ENCODE measurements at places on chromosomes 11 and 22.

GRCh38 chr11:28910926-28911325, 802.7 kb downstream of the METTL15 start:
- DNase-seq, result no peak

DNA sequence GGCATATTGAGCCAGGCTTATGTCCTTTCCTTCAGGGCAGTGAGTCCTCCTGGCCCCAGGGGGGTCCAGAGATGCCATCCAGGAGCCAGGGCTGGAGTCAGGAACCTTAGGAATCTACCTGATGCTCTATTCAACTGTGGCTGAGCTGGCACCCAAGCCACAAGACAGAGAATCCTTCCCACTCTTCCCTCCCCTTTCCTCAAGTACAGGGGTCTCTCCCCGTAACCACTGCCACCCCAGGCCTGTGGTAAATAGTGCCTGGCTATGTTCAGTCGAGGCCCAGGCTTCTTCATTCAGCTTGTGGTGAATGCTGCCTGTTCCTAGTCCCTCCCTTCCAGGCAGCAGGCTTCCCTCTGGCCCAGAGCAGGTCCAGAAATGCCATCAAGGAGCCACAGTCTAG, 45.5 kb upstream of the THY1 start:
- no peak for DNase-seq

- DNase-seq, result no peak
Measured at GRCh38 chr22:28711341-28711740, 30.3 kb downstream of the CHEK2 start.

DNA sequence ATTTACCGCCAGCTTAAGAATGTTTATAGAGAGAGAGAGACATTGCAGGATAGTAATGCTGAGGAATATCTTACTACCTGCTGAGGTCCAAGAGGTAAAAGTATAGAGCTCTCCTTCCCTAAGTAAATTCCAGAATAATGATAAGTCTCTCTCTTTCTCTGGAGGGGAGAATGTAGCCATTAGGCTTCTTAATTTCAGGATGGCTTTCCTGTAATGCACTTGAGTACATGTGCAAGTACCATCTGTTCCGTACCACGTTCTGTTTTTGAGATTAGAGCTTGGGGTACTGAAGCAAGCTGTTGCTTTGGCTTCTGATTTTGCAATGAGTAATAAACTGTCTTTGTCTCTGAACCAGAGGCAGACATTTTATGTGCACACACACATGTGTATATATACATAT, 1314.0 kb downstream of the JRKL start:
- no peak for DNase-seq

- DNase-seq, result no peak
Measured at GRCh38 chr11:107856180-107856980, 2.2 kb downstream of the SLC35F2 start.

DNA sequence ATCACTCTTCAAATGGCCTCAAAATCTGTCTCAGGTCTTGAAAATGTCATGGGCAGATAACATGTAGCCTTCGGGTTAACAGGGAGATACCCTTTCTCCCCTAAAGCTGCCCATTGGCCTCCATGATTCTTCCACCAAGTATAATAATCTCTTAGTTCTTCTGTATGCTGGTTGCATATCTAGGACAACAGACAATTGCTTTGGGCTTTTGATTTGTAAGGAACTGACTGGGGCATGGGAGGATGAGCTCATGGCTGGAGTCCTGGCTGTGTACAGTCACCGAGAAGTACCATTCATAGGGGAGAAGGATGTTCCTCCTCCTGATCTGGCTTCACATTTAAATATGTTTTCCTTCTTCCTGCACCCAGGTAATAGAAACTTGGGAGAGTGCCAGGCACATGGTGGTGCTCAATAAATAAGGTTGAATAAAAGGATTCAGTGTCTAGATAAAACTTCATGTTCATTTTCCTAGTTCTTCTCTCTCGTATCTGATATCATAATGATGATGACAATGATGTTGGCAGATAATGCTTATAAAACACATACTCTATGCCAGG, 2.8 kb upstream of the AMPD3 start:
- DNase-seq, result no peak

- DNase-seq, result no peak
Measured at GRCh38 chr22:47784367-47784983, 1022.0 kb downstream of the TBC1D22A start.

GRCh38 chr22:25452116-25452700, 112.3 kb upstream of the GRK3 start:
- DNase-seq, result no peak

DNA sequence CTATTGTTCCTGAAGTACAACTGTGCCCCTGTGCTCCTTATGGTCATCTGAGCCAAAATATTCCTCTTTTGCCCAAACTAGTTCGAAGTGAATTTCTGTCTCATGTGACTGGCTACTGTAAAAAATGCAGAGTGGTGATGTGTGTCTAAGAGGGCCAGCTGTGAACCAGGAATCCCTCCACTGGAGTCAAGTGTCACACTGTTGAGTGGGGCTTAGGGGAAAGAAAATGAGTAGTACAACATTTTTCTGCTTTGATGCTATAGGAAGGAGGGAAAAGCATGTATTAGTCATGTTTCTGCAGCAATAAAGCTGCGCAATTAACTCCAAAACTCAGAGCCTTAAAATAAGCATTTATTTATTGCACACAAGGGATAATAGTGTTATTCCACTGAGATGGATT, 39.8 kb upstream of the HMGXB4 start:
- no peak for DNase-seq

DNA sequence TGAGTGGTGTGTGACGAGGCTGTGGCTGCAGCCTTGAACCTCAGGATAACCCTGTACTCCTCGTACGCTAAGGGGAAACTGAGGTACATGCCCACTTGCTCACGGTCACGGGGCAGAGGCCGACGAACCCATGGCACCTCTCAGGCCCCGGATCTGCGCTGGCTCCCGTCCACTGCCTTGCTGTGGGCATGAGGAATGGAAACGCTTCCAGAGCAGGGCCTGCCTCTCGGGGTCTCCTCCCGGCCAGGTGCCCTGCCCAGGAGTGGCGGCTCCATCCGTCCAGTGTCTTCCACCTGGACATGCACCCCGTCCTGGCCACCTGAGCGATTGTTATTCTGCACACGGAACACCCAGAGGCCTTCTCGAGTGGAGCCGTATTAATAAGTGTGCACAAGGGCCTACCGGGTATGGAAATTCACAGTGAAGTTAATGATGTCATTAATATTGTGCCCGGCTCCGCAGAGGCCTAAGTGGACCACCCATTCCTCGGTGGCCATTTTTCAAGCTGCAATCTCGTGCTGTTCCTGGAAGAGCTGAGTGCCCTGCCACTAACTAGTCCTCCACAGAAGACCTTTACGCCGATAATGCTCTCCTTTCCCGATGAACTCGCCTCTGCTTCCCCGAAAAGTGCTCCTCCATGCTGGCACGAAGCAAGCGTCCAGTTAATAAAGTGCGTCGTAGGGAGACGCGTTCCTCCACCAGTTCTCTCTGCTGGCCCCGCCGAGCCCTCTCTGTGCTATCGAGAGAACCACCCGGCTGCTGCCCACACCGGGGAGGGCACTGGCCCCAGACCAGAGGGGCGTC, 927.9 kb downstream of the BRD1 start:
- no peak for DNase-seq

- no peak for DNase-seq
Measured at GRCh38 chr11:9518835-9519410, 54.5 kb upstream of the WEE1 start.

DNA sequence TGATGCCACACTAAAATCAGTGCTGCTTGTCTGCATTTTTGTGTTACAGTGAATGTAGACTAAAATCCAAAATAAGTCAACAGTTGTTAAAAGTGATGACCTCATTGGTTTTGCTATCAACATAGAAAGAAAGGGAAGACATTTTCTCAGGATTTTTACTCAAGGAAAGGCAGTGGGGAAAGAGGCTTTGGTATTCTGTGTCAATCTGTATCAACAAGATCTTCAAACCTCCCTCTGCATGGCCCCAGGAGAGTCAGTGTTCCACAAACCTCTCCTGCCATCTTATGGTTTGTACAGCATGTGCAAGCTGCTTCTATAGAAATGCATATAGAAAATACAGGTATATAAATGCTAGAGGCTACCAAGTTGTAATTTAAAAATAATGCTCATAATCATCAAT, 13.8 kb upstream of the OR51M1 start:
- DNase-seq, result no peak

GRCh38 chr22:25365491-25366261, 146.2 kb downstream of the CRYBB2 start:
- DNase-seq, result no peak

DNA sequence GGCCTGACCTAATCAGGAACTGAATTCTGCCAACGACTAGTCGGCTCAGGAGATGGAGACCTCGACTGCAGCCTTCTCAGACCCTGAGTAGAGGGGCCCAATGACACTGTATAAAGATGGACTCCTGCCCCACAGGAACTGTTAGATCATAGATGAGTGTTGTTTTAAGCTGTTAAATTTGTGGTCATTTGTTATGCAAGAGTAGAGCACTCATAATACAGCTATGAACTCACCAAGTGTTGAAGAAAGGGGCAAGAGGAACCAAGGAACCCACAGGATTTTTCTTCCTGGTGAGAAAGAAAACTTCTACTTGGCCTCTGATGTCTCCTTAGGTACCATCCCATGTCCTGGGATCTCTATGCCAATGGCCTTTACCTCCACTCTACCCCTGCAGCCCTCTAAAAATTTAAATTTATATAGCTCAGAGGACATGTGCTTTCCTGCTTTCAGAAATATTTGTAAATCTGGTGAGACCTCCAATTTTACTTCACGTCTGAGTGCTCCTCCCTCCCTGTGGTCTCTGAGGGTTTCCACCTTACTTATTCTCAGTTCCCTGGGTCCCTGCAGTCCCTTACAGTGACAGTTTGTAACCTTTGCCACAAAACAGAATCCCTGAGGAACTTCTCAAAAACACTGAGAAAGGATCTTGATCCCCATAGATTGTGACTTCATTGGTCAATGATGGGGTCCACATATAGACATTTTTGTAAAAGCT, 256.3 kb upstream of the ARHGAP20 start:
- no peak for DNase-seq

DNA sequence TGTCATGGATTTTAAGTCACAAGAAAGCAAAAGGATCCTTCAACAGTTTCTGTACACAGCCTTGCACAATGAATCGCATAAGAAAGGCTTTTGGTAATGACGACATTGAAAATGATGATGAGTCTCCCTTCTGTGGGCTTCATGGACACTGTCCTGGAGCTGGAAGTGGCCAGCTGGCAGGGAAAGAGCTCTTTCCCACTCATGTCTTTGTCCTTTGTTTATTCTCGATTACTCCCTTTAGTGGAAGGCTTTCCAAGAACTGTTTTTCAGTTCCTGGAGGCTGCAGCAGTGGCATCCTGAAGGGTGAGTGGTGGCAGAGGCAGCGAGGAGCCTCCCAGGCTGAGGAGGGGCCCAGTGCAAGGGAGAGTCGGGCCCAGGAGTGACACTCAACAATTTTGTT, 505.2 kb downstream of the NTM start:
- no peak for DNase-seq

- no peak for DNase-seq
Measured at GRCh38 chr11:60589611-60590010, 74.4 kb downstream of the MS4A13 start.

GRCh38 chr11:134224710-134225664, 516 bp downstream of the VPS26B start:
- no peak for DNase-seq

DNA sequence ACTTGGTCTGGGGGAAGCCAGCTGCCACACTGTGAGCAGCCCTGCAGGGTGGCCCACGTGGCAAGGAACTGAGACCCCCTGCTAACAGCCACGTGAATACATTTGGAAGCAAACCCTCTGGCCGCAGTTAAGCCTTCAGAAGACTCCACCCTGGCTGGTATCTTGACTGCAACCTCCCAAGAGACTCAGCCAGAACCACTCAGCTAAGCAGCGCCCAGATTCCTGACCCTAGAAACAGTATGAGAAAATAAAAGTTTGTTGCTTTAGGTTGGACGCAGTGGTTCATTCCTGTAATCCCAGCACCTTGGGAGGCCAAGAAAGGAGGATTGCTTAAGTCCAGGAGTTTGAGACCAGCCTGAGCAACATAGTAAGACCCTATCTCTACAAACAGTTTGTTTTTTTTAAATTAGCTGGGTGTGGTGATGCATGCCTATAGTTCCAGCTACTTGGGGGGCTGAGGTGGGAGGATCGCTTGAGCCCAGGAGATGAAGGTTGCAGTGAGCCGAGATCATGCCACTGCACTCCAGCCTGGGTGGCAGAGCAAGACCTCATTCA, 8.7 kb downstream of the ZMAT5 start:
- DNase-seq, result no peak

DNA sequence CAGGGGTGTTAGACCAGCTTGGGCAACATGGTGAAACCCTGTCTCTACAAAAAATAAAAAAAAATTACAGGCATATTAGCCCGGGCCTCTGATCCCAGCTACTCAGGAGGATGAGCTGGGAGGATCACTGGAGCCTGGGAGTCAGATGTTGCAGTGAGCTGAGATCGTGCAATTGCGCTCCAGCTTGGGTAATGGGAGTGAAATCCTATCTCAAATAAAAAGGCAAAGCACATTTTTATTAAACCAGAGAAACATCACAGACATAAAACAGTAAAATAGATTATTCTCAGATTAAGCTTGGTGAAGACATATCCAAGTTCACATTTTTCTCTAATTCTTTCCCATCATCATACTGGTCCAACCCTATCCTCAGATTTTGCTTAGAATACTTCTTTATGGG, 30.1 kb upstream of the XBP1 start:
- DNase-seq, result no peak

- DNase-seq, result no peak
Measured at GRCh38 chr11:35477901-35478300, 47.5 kb downstream of the PAMR1 start.

All from HS-5 (cell line).